Mesothelial cell of epicardium (in vitro differentiated cells): ENCODE measurements at places on chromosomes 12 and 14. TPM values are rescaled to one million over a fixed set of nuclear protein-coding genes. Genes with fewer than 3 reads are reported as not detected.

GRCh38 chr12:94614288-94614721 lies 36.1 kb downstream of the TMCC3 start:
- no peaks in the 10 kb centered on the region for H3K27me3 ChIP-seq
- H3K36me3 ChIP-seq, result no peaks in the 10 kb centered on the region
- H3K4me1 ChIP-seq, result no peaks in the 10 kb centered on the region
- no peak for DNase-seq
- H3K27ac ChIP-seq, result peak overlapping the region; percentile 90

The CLEC4C gene
- not detected in 3 replicates for total RNA-seq

DNA sequence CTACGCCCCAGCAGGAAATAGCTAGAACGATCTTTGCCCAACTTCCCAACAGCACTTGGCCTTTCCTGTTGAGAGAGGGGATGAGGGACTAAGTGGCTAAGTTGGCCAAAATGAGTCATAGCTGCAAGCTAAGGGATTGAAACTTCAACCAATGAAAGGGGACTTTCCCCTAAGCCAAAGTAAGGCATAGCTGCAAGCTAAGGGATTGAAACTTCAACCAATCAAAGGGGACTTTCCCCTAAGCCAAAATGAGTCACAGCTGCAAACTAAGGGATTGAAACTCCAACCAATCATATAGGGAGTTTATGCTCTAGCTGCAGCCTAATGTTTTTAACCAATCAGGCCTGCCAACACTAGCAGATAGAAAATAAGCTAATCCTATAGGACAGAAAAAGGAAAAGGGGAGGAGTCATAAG lies 100.5 kb upstream of the SSTR1 start:
- no peaks in the 10 kb centered on the region for H3K27me3 ChIP-seq
- H3K36me3 ChIP-seq, result no peaks in the 10 kb centered on the region
- no peak overlapping the region for H3K27ac ChIP-seq
- H3K4me1 ChIP-seq, result no peaks in the 10 kb centered on the region
- no peak for DNase-seq
- H3K4me3 ChIP-seq, result no peak overlapping the region

DNA sequence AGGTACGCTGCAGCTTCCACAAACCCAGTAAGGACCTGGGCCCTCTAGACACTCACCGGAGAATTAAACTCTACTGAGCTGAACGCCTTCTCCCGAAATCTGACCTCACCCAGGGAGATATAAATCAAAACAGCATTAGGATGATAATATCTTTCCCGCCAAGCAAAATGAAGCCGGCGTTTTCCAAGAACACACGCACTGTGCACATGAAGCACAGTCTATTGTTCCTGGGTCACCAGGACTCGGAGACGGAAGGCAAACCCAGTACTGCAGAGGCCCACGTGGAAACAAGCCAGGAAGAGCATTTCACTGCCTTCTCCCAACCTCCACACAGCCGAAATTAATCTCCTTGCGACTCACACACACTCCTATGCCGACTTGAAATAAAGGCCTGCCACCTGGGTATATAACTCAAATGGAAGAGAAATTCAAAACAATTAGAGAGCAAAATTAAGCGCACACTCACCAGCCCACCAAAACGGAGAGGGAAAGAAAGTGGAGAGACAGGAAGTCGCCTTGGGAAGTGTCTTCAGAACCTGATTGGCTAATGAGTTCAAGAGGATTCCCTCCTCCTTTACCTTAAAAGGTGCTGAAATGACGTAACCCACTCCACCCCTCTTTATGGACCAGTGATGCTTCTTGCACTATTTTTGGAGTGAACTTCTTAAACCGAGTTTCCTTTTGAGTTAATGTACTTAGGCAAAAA lies at the start of gene CCNB1IP1:
CCNB1IP1 (minus strand) TSS at position 492 of the 706 bp plus-strand sequence. CDS start 16,756 bp downstream, outside the sequence.
- peaks cover 21% of the 10 kb centered on the region for H3K4me1 ChIP-seq
- no peaks in the 10 kb centered on the region for H3K27me3 ChIP-seq
- peak within 1 kb of the TSS; percentile 99 for H3K27ac ChIP-seq
- DNase-seq, result no peak
- H3K36me3 ChIP-seq, result peaks cover 2% of the 10 kb centered on the region
- H3K4me3 ChIP-seq, result peak within 1 kb of the TSS; percentile 93

DNA sequence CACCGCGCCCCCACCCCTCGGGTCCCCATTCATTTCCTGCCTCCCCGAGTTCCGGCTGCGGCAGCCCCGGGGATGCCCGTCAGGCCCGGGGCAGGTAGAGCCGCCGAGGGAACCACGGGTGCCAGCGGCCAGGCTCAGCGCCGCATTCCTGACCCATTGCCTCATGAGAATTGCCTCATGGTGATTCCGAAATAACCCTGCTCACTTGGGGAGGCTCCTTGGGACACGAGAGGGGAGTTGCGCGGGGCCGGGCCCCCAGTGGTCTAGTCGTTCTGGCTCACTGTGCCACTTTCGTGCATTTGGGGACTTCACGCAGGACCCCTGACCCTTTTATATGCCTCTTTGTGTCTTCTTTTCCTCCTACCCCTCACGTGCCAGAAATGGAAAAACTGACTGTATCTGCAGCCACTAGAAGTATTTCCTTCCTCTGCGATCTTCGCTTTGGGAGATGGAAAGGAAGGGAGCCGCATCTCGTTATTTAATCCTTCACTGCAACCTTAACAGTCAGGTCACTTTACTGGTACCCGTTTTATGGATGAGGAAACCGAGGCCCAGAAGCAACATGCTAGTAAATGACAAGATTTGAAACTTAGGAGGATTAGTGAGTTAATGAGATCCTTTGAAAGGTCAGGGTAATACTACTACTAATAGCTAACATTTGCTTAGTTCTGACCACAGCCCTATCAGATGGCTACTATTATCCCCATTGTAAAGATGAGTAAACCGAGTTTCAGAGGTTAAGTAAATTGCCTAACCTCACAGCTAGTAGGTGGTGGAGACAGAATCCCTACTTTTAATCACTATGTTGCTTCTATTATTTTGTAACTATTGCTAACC lies 768 bp downstream of the PTPN11 start:
- peak overlapping the region; percentile 89 for H3K4me3 ChIP-seq
- peak overlapping the region; percentile 99 for H3K27ac ChIP-seq
- DNase-seq, result peak; percentile 34

DNA sequence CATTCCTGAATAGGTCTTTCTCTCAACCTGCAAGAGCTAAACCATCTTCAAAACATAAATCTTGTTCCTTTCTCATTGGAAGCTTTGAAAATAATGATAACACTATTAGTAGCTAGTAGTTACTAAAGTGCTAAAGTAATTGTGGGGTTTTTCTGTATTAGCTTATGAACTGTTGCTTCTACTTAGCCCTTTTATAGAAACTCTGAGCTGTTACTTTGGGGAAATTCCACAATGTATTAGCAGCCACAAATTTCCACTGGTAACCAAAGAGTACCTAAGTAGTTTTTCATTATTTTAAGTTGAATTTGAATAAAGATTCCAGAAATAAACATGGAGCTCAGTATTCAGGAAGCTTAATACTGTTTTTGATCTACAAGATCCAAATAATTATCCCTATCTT lies 6.4 kb upstream of the MAPK1IP1L start:
- no peak overlapping the region for H3K4me3 ChIP-seq
- H3K27me3 ChIP-seq, result no peaks in the 10 kb centered on the region
- no peak overlapping the region for H3K27ac ChIP-seq
- no peak for DNase-seq
- peaks cover 7% of the 10 kb centered on the region for H3K36me3 ChIP-seq

The FAM186B gene
- 0.29 to 0.50 TPM (median 0.40 TPM) in 3 replicates for total RNA-seq

The DYNC1H1 gene
- total RNA-seq, result 460 to 515 TPM (median 465 TPM) in 3 replicates

DNA sequence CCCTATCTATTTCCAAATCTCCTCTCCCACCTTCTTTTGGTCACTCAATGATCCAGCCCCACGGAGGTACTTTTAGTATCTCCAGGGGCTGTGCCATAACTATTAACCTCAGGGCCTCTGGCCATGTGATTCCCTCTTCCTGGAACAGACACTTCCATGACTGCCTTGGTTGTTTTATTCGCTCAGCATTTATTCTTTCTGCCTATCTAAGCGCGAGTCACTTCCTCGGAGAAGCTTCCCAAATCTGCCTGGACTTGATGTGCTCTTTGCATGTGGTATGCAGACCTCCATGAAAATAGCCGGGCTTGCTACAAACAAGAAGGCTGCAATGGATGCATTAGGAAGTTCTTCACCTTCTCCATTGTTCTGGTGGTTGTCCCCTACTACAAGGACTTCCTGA lies 939.0 kb upstream of the TMEM132C start:
- H3K27ac ChIP-seq, result no peak overlapping the region
- DNase-seq, result no peak
- H3K27me3 ChIP-seq, result no peaks in the 10 kb centered on the region
- H3K36me3 ChIP-seq, result no peaks in the 10 kb centered on the region

- H3K27me3 ChIP-seq, result no peaks in the 10 kb centered on the region
- H3K36me3 ChIP-seq, result peaks cover 6% of the 10 kb centered on the region
- no peak overlapping the region for H3K27ac ChIP-seq
- peaks cover 2% of the 10 kb centered on the region for H3K4me1 ChIP-seq
- H3K4me3 ChIP-seq, result no peak overlapping the region
- DNase-seq, result no peak
Observed at GRCh38 chr14:101833045-101833444, 71.5 kb downstream of the PPP2R5C start.

DNA sequence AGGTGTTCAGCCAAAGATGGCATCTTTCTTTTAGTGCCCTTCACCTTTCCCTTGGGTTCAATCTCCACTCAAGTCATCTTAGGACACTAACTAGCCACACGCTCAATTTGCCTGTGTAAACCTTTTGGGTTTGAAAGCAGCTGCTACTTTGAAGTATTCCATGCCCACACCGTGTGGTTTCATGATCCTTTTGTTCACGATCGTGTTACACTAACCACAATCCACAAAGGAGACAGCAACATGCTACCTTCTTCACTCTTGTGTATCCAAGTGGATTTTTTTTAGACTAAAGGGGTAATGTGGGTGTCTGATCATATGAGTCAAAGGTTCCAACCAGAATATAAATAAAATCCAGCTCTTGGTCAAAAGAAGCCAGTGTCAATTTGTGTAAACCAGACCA lies 122.7 kb upstream of the FAR2 start:
- DNase-seq, result no peak
- H3K4me3 ChIP-seq, result no peak overlapping the region
- peaks cover 11% of the 10 kb centered on the region for H3K4me1 ChIP-seq
- H3K27me3 ChIP-seq, result no peaks in the 10 kb centered on the region
- H3K36me3 ChIP-seq, result no peaks in the 10 kb centered on the region
- no peak overlapping the region for H3K27ac ChIP-seq
